ACHN (cell line): ENCODE measurements at places on chromosomes 11 and 22.

- DNase-seq, result no peak
Observed at GRCh38 chr11:69550846-69551245, 69.4 kb downstream of the LINC01488 start.

DNA sequence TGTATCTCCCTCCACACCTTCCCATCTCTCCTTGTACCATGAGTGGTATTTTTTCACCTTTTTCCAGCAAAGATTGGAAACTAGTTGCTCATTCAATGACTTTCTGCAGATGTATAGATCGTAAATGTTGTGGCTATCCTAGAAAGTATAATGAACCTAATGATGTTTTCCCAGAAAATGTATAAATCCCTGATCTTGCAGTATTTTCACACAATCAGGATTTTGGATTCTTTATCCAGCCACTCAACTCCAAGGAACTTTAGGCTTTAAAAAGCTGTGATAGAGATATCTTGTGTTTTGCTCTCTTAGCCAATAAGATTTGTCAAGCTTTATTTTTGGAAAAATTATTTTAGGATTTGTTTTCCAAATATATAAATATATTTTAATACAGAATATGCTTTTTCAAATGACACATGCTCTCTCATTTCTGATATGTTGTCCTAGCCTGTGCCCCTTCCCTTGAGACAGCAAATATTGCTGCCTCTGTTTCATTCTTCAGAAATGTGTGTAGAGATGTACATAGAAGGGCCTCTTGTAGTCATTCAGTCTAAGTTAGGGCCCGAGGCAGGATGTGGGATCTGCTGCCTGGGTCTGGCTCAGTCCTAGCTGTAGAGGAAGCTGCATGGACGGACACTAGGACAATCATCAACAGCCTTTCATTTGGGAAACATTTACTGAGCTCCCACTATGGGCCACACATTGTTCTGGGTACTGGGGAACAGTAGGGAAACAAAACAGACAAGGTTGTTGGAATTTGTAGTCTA lies 62.4 kb downstream of the NAV2 start:
- no peak for DNase-seq

GRCh38 chr11:105609341-105609781 lies 512 bp upstream of the GRIA4 start:
- peak; percentile 60 for DNase-seq

- DNase-seq, result no peak
Observed at GRCh38 chr11:15699978-15700377, 585.3 kb downstream of the INSC start.

DNA sequence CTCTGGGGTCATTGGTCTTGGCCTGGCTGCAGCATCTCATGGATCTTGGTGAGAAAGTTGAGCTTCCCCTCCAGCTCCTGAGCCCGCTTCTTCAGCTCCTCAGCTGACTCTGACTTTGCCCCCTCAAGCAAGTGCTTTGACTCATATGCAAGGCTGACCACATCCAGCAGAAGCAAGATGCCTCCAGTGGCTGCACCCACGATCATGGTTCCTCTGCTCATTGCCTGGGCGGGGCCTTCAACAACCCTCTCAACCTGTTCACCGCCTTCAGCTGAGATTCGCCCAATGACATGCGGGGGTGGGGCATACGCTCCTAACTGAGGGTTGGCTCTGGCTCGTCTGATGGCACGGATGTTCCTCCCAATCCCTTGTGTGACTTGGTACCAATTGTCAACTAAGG lies 11.9 kb downstream of the APOL2 start:
- DNase-seq, result no peak

DNA sequence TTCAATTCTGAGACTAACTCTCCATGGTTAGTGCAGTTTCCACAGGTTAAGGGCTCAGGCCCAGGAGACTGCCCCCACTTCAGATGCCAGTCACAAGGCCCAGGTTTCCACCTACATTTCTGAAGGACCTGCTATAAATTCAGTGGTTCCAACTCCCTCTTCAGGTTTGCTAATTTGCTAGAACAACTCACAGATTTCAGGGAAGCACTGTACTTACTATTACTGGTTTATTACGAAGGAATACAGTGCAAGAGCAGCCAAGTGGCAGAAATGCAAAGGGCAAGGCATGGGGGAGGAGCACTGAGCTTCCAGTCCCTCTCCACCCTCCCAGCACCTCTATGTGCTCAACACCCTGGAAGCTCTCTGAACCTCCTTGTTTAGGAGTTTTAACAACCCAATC lies 39.3 kb upstream of the SPON1 start:
- no peak for DNase-seq

- no peak for DNase-seq
Observed at GRCh38 chr11:863023-863909, 20.6 kb downstream of the TSPAN4 start.

- DNase-seq, result no peak
Observed at GRCh38 chr11:71102251-71102995, 150.0 kb downstream of the SHANK2 start.

- peak; percentile 40 for DNase-seq
Observed at GRCh38 chr11:12159351-12160099, 49.1 kb downstream of the MICAL2 start.

DNA sequence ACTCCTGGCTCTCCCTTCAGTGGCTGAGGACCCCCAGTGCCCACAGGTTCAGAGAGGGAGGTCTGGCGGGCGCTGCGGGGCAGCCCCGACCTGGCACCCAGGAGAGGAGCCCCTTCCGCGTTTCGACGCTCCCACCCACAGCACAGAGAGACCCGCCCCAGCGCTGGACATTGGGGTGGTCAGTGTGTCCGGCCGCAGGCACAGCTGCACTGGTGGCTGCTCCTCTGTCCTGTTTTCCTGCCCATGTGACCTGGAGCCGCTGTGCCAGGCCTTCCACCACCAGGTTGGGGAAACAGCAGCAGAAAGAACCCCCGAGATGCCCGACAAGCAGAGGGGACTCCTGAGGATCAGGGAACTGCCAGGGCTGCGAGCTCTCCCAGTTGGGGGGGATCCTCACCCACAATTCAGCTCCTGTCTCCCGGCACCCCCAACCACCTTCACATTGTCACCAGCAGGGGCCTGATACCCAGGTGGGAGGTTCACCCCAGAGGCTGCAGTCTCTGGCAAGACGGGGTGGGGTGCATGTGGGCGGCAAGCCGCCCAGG lies 13.6 kb downstream of the KRTAP5-5 start:
- DNase-seq, result no peak

DNA sequence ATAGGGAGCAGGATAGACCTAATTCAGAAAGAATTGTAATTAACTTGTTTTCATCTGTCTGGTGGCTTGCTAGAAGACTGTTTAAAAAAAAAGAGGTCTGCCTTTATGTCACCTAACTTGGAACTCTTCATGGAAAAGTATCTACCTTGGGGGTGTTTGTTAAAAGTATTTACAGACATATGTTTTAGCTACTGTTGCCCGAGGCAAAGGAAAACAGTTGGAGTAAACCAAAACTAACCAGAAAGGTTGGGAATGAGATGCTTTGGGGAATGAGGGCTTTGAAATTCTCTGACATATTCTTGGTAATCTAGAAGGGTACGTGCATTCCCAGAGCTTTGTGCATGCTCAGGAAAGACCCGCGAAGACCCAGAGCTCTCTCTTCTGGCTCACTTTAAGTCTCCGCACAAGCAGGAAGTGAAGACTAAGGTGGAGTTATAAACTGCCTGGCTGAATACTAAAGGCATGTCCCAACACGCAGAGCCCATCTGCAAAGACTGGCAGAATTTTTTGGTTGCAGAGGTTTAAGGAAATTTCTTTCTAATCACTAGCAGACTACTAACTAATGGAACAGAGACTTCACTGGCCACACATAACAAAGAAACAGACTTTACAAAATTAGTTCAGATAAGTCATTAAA lies 33.2 kb downstream of the HIKESHI start:
- no peak for DNase-seq
